ENCODE measurements at places on chromosomes 5 and 9. TPM values are rescaled to one million over a fixed set of nuclear protein-coding genes. Genes with fewer than 3 reads are reported as not detected.

- DNase-seq = no peak
Observed at GRCh38 chr5:169336242-169336641, 35.3 kb upstream of the SLIT3 start.

Gene CAMK2A
- polyA plus RNA-seq = 0.67 TPM

DNA sequence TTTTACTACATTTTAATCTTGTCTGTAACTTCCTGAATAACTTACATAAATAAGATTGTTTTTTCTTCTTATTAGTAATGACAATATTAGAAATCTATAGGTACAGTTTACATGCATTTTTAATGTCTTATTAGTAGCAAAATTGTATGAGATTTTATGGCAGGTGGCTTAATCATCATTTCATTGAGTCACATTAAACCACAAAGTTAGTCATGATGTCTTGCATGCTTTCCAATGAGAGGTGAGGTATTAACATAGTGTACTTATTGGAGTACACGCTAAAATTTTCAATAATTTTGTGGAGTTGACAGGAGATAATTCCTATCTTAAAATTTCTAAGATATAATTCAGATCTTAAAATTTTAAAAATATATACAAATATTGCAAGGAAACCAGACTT, 989.6 kb upstream of the ARRDC3 start:
- no peak for DNase-seq

DNA sequence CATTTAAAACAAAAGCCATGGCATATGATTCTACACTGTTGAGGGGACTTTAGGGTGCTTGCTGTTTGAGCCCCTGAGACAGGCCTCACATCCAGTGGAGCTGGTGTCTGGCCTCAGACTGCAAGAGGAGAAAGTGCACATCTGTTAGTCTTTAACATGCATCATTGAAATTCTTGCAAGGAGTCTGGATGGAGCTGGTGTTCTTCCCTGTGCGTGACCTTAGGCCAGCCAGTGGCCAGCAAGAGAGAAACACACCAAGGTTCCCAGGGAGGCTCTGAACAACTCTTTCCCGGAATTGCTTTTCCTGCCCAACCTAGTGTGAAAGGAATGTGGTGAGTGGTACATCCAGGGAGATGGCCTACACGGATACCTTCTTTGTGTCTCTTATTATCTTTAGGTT, 282.8 kb upstream of the TNC start:
- DNase-seq = no peak

DNA sequence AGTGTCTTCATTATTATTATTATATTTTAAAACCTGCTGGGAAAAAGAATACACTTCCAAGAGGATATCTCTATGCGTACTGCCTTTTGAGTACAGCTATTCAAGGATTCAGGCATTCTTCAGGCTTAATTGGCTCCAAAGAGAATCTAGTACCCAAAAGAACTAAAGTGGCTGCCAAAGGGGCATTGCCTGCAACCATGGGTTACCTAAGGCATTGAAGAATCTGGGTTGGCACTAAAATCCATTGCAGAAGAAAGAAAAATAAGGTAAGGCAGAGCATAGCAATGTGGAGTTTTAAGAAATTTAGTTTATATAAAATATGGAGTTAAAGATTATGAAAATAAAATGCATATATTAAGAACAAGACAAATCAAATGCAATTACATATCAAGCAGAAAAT, 223.5 kb downstream of the TMEM161B start:
- DNase-seq = no peak

- peak; percentile 14 for DNase-seq
Observed at GRCh38 chr5:54895816-54896341, 89.5 kb downstream of the ESM1 start.

GRCh38 chr5:21649969-21650368, 1203.2 kb downstream of the CDH12 start:
- DNase-seq = no peak
